Stimulated activated CD8-positive, alpha-beta memory T cell treated with anti-CD3 and anti-CD28 coated beads, Interleukin-12 subunit alpha, Interleukin-12 subunit beta, amount 100 ng/mL, for 4 hours (primary cell): ENCODE measurements at places on chromosomes 13 and 19.

DNA sequence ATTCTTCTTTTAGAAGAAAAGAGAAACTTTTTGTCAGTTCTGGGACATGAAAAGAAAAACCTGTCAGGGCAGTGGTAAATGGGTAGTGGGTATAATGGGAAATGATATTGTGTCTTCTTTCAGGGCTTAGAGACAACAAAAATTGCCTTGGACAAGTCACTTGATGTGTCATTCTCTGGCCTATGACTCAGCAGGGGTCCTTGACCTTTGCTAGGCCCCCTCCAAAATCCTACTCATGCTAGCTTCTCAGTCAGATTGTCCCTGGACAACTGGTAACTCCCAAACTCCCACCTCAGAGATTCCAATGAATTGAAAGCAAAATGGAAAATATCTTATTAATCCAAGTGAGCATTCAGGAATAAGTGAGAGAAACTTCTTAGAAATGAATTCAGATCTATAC is 258.8 kb upstream of the SPRY2 start:
- no peak for DNase-seq

GRCh38 chr19:51407511-51408131 is 9.8 kb downstream of the SIGLEC10 start:
- no peak for DNase-seq

DNA sequence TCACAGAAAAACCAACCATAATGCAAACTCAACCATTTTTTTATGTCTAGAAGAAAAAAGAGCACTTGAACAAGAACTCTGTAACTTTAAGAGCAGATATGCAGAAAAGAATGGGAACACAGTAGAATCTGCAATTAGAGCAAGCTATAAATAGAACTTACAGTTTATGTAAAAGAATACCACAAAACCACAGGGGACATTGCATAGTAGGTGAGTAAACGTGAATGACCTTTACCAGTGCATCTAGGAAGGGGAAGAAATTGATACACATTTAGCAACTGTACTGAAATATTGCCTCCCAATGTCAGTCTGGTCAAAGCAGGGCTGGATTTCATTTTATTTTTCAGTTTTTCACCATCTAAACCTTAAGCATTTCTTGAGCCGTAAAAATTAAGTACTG is 242.2 kb upstream of the EDNRB start:
- no peak for DNase-seq

- no peak for DNase-seq
These were observed 2.5 kb upstream of the NR2C2AP start for GRCh38 chr19:19205416-19206410.

GRCh38 chr13:95677564-95678266 is 776 bp downstream of the DNAJC3 start:
- DNase-seq = no peak

DNA sequence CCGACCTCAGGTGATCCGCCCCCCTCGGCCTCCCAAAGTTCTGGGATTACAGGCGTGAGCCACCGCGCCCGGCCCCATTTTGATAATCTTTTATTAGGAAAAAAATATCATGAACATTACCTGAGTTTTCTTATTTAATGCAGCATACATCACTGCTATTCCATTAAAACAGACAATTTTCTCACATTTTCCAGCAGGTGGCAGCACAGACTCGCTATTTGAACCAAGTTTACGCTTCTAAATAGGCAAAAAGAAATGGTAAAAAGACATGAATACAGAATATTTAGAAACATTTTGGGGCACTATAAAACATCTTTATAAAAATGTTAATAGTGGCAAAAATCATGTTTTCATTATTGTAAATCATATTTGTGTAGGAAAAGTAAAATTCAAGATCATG is 903.1 kb downstream of the SLITRK6 start:
- DNase-seq = no peak

DNA sequence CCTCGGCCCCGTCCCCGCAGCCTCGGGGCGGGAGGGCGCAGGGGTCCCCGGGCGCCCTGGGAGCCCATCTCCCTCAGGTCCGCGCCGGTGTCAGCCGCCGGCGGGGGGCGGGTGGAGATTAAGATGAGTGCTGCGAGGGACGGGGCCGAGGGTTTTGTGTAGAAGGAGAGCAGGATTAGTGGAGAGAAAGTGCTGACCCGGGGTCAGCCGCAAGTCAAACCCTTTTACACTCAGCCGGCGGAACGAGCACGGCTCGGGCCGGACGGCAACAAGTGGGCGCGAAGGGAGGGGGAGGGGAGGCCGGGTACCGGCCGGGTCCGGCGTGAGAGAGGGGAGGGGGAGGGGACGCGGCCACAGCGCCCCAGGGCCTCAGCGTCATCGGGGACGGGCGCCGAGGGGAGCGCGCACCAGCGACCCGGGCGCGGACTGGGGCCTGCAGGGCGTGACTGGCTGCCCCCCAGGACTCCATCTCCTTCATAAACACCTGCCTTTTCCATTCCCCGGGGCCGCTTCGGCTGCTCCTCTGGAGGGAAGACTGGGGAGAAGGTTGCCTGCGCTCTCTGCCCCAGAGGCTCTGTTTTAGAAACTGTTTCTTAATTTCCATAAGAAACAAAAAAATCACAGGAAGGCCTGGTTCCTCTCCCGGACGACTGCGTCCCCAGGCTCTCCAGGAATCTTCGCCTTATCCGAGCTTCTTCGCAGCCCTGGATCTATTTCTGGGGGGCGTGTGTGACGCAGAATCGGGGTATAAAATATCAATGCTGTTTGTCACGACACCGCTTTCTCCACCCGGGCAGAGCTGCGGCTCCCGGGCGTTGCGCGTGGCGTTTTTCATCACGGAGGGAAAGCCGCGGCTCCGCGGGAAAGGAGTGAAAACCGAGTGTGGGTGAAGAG is 6.5 kb downstream of the SOX1 start:
- DNase-seq = no peak

- DNase-seq = no peak
These were observed 339.2 kb downstream of the DNAJC15 start for GRCh38 chr13:43362556-43362955.

DNA sequence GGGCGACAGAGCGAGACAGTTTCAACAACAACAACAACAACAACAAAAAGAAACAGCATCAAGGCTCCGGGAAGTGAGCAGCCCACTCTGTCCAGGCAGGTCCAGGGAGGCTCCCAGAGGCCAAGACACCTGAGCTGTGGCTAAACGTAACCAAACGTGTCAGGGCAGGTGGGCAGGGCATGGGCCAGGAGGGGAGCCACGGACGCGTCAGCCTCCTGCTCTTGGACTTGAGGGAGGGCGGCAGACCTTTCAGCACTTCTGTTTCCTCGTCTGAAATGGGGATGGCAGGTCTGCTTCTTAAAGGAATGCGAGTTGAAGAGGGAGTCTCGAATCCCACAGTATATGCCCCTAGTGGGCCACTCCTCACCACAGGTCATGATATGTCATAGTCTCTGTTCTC is 53.8 kb downstream of the MYO9B start:
- DNase-seq = no peak

DNA sequence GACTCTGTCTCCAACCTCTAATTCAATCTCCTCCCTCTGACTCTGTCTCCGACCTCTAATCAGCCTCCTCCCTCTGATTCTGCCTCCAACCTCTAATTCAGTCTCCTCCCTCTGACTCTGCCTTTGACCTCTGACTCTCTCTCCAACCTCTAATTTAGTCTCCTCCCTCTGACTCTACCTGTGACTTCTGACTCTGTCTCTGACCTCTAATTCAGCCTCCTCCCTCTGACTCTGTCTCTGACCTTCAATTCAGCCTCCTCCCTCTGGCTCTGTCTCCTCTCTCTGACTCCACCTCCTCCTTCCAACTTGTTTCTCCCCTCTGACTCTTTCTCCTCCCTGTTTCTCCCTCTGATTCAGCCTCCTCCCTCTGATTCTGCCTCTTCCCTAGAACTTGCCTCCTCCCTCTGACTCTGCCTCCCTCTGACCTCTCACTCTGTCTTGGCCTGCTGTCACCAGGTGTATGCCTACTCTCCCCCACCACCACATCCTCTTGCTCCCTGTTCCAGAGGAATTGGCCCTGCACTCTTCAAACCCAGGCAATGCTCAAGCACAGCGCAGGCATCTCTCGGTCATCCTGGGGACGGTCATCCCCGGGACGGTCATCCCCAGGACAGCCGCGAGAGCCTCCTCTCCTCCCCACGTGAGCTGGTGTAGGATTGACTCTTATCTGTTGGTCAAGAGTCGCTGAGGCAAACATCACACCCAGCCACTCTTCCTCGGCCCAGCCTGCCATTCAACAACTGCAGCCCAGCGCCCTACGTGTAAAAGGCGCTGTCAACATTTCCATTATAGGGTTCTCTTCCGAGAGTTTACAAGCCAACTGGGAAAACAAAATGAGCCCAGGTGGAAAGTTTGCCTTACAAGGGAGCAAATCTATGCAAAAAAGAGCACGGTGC is 60.2 kb downstream of the ZIC5 start:
- DNase-seq = no peak

GRCh38 chr19:57071444-57071843 is 48.3 kb upstream of the USP29 start:
- DNase-seq = no peak

- no peak for DNase-seq
These were observed 7.2 kb downstream of the ABHD13 start for GRCh38 chr13:108225440-108225839.

- no peak for DNase-seq
These were observed 12.1 kb upstream of the TMEM86B start for GRCh38 chr19:55240713-55241020.

DNA sequence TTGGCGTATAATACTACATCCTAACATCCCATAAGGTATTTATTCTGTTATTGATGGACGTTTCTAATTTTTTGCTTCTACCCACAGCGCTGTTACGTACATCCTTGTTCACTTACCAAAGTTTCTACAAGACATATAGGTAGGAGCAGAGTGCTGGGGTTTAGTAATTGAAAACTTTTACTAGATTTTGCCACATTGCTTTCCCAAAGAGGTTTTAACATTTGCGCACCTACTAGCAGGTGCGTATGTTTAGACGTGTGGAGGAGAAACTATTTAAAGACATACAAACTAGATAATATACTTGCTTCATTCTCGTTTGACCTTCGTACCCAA is 559 bp upstream of the RPL21 start:
- no peak for DNase-seq

DNA sequence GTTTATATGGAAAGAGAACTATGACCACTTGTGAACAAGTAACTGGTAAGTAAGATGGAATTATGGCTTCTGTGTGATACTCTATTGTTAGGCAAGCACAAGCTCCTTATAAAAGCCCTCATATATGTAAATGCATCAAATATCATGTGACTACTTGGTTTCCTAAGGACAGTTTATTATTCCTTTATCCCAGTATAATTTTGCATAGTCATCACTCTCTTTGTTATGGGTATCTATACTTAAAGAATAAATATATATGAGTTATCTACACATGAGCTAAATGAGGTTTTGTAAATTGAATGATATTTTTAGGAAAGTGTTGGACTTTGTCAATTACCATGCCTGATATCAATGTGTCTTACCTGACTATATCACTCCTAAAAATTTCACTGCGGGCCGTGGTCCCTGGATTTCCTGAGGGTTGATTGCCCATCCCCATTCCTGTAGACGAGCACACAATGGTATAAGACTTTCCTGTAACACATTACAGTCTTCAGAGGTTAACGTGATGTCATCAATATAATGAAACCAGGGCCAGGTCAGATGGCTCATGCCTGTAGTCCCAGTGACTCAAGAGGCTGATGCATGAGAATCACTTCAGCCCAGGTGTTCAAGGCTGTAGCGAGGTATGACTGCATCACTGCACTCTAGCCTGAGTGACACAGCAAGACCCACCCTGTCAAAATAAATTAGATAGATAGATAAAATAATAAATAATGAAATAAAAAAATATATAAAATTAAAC is 20.7 kb downstream of the ZNF844 start:
- no peak for DNase-seq

DNA sequence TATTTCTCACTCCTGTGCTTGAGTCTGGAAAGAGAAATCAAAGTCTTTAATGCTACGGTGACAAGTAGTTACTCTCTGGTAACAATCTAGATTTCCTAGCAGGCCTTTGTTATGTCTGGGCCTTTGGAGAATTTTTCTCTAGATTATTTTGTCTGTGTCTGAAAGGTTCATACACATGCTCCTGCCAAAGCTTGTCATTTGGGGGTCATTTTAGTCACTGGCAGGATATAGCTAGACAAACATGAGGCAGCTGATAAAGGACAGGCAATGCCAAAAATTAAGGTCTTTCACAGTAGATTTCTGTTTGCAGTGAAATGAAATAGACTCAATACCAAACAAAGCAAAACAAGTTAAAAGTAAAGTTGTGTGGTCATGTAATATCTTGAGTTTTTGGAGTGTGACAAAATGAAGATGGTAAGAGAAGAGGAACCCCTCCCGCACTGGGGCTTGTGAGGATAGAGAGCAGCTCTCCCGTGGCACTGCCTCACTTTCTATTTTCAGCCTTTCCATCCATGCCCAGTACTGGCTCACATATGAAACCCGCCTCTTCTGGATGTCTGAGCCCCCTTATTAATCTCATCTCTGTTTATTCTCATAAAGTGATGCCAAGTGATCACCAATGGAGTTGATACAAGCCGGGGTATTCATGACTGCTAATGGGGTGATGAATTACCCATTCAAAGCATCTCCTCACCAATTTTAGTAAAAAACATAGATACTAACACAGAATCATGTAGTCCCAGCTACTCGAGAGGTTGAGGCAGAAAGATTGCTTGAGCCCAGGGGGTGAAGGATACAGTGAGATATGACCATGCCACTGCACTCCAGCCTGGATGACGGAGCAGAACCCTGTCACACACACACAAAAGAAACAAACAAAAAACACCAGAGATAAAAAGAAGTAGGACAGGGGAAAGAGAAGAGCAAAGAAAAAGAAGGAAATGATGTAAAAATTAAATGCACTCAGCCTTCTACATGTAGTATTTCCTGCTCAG is 389.3 kb downstream of the FGF14 start:
- DNase-seq = no peak

- DNase-seq = no peak
These were observed 19.0 kb downstream of the GNG7 start for GRCh38 chr19:2683430-2684003.

GRCh38 chr19:2027361-2027760 is 11.8 kb upstream of the BTBD2 start:
- no peak for DNase-seq

- peak; percentile 86 for DNase-seq
These were observed 28.1 kb downstream of the GPX4 start for GRCh38 chr19:1131718-1132551.

- no peak for DNase-seq
These were observed 17.7 kb upstream of the OVOL3 start for GRCh38 chr19:36093146-36093662.

GRCh38 chr19:40273469-40274360 is 11.4 kb downstream of the AKT2 start:
- DNase-seq = no peak

GRCh38 chr19:40641281-40641680 is 40.1 kb downstream of the LTBP4 start:
- no peak for DNase-seq

- DNase-seq = no peak
These were observed 220.9 kb downstream of the TSHZ3 start for GRCh38 chr19:31128291-31128690.

GRCh38 chr19:47507924-47508553 is 6.8 kb downstream of the NAPA start:
- DNase-seq = no peak

- DNase-seq = no peak
These were observed 1.3 kb downstream of the TSKS start for GRCh38 chr19:49761625-49762311.
